Parietal lobe (tissue), 2 donors: ENCODE measurements at places on chromosomes 6 and 20. TPM values are rescaled to one million over a fixed set of nuclear protein-coding genes. Genes with fewer than 3 reads are reported as not detected.

SEMG1 gene
- total RNA-seq: not detected

THEMIS gene
- 0.31 TPM for total RNA-seq

KAT14 gene
- total RNA-seq: 32.2 TPM

HNF4A gene
- total RNA-seq: not detected

GABRR2 gene
- 0.63 TPM for total RNA-seq
